ENCODE measurements at places on chromosomes 5 and 9.

DNA sequence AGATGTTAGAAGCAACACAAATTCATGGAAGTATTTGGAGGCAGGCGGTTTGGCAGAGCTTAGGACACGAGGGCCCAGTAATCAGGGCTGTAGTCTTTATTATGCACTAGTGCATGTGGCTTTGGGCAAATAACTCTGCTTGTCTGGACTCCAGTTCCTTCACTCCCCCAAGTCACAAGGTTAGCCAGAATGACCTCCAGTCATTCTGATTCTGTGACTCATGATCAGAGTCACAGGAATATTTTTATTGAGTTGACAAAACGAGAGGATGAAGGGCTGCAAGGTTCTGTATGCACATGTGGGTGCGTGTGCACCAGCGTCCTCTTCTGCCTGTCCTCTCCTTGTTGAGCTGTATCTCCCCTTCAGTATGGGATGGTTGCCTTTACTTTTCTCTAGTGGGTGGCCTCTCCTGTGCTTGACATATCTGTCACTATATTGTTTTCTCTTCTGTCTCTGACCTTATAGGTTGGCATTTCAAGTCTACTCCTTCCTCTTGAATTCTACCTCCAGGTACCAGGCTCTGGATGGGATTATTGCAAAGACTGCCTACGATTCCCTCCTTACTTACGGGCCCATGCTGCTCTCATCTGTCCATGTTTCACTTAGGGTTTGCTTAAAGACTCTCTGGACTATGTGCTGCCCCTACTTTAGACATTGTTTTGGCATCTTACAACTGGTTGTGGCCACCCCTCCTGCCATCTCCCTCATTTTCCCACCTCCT lies 94.6 kb downstream of the KDM4C start:
- no peak for DNase-seq

- no peak for DNase-seq
Measured at GRCh38 chr5:76193635-76194034, 110.5 kb downstream of the SV2C start.

DNA sequence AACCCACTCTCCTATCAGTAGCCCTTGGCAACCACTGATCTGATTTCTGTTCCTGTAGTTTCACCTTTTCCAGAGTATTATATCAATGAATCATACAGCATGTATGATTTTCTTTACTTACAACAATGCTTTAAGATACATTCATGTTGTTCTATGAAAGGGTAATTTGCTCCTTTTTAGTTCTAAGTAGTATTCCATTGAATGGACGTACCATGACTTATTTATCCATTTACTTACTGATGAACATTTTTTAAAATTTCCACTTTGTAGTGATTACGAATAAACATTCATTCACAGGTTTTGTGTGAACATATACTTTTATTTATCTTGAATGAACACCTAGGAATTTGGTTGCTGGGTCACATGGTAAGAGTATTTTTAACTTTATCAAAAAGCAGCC lies 620.8 kb downstream of the HTR1A start:
- DNase-seq = no peak

- DNase-seq = no peak
Measured at GRCh38 chr5:152271420-152271819, 133.7 kb downstream of the NMUR2 start.

DNA sequence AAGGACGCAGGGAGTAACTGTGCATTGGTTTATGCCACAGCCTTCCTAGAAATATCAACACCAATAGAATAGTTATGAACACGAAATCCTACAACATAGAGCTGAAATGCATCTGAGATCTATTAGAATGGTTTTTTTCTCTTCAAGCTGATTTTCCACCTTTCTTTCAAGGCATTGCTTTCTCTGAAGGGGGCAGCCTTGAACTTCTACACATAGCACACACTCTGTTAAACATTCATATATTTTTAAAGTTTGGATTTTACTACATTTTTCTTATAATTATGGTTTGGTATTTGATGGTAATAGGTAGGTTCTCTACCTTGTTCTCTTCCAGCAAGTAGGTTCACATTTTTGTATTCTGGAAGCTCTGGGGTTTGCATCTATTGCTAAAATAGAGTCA lies 661.8 kb downstream of the SEMA5A start:
- no peak for DNase-seq

- no peak for DNase-seq
Measured at GRCh38 chr5:125634216-125634835, 788.9 kb upstream of the GRAMD2B start.

GRCh38 chr5:135891268-135891667 lies 4.4 kb downstream of the IL9 start:
- no peak for DNase-seq

DNA sequence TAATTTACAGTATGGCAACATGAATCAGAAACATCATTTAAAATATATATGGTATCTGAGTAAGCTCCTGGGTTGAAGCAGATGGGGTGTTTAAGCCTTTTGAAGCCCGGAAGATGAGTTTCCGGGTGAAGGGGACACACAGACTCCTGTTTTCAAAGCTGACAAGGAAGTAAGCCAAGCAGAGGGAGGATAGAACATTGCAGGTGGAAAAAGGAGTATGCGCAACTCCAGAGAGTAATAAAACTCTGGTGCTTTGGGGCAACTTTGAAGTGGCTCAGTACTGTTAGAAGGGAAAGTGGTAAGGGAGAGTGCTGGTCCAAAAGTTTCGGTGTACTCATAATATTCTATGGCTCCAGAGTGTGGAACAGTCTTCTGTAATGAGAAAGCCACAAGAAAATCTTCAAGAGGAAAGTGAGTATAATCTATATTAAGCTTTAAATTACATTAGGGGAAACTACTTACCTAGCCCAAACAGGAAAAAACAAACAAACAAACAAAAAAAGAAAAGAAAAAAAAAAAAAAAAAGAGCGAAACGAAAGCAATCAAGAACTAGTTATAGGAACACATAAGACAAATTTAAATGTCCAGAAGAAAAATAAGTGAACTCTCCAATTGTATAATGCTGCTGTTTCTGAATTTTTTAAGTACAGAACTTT lies 2.3 kb upstream of the ST8SIA4 start:
- no peak for DNase-seq

All from common myeloid progenitor, CD34-positive (primary cell).